ENCODE measurements at places on chromosomes 7 and 10.
A peak's percentile ranks its signal among the peaks of the same experiment; 100 is the strongest.

- no peak for DNase-seq
Measured at GRCh38 chr10:102639537-102639936, 4.7 kb upstream of the TRIM8 start.

DNA sequence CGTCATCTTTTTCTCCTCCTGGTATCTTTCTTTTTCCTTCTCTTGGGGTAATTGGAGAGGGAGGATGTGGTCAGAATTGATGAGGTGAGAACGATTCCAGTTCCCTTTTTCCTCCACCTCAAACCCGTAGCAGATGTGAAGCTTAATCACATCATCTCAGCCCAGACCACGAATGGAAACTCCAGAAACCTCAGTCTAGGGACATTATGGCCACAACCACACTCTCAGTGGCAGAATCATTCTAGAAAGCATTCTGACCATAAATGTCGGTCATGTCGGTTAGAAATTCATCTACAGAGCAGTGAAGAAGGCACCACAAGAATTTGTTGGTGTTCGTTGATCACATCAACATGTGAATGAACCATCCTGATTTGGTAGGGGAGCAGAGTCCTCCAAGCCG, 78.7 kb downstream of the GATA3 start:
- DNase-seq: no peak

DNA sequence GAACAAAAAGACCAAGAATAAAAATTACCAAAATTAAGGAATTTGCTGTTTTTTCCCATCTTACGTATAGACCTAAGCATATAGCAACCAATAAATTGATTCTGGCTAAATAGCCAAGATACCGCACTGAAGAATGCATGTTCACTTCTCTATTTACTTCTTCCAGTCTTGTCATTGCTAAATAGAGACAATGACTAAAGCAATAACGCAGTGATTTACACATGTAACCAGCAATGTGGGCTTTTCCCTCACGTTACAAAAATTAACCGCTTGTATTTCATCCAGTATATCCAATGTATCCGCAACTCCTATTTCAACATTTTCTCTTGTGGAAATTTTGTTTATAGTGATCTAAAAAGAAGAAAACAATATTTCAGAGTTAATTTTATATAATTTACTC, 5.6 kb downstream of the TMEM168 start:
- DNase-seq: no peak

GRCh38 chr10:55476129-55476528, 675.1 kb upstream of the PCDH15 start:
- no peak for DNase-seq

- DNase-seq: no peak
Measured at GRCh38 chr7:155119801-155120382, 49.8 kb downstream of the HTR5A start.

DNA sequence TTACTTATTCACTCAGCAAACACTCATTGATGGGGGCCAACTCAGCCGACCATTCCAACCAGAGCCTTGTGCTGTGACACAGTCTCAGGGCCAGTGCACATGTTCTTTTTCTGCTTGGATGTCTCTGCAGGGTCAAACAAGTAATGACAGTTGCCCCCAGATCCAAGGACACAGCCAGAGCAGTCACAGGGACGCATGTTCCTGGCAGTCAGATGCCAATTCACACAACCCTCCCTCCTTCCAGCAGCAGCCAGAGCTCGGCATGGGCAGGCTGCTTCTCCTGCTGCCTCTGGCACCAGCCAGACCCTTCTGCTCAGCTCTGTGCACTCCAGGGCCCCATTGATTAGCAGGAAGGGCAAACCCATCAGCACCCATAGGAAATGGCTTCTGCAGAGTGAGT, 20.3 kb downstream of the DRGX start:
- DNase-seq: no peak

DNA sequence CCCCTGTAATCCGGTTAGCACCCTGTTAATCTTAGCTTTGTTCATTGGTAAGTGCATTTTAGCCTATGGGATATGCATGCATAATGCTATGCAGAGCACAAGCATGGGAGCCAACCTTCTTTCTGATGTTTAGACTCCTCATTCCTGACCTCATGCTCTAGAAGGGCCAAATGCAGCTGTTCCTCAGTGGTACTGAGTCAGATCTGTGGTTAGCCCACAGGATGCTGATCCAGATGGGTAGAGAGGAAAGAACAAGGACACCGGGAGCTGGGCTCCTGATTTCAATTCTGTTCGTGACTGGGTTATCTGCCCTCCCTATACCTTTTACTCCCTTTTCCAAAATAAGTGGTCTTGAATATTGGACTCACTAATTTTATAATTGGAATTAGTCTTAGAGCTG, 31.7 kb upstream of the C10orf90 start:
- no peak for DNase-seq

GRCh38 chr7:142808802-142809583, 38.2 kb downstream of the PRSS2 start:
- peak; percentile 88 for DNase-seq

DNA sequence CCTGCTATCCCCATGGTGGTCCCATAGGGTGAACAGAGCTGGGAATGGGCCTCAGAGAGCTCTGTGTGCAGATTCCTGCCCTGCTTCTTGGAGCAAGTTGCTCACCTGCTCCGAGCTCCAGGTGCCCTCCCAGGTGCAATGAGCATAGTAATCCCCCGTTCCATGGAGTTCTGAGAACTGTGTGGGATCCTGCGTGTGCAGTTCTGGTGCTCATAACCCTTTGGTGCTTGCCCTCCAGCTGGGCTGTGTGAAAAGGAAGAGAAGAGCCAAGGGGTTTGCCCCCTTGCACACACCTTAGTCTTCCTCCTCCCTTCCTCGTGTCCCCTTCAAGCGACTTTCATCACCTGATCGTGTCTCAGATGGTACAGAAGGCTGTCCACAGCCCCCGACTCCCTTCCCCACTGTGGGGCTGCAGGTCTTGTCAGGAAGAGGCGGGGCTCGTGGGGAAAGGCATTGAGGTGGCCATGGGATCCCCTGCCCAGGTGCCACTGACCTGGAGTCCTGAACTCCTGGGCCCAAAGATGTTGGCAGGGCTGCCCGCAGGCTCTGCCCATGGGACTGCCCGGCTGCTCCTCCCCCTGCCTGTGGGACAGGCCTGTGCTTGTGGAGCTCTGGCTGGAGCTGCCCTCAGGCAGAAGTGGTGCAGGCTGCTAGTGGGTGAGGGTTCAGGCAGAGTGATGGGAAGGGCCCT, 21.9 kb upstream of the ZNF488 start:
- DNase-seq: no peak

Measured in effector CD8-positive, alpha-beta T cell (primary cell).